Stimulated activated CD4-positive, alpha-beta T cell treated with anti-CD3 and anti-CD28 coated beads, Interleukin-12 subunit alpha, Interleukin-12 subunit beta, amount 100 ng/mL, for 24 hours (primary cell): ENCODE measurements at places on chromosomes 13 and 19.

GRCh38 chr13:36794706-36795105 lies 24.3 kb upstream of the RFXAP start:
- DNase-seq, result no peak

GRCh38 chr19:2274185-2274711 lies 7.7 kb downstream of the PEAK3 start:
- DNase-seq, result no peak

DNA sequence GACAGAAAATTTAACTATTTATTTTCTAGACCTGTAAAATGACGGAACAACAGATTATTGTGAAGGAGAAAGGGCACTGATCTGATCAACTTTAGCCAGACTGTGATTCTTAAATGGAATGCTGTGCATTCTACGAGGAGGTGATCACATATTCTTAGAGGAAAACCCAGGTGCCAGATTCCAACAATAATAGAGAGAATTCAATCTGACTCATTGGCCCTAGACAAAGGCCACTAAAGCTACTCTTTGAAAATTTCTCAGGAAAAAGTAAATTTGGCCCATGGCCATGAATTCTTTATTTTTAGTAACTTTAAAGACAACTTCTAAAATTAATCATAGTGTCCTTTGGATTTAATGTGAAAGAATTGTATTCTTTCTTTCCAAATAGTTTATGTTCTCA lies 58.6 kb upstream of the POSTN start:
- DNase-seq, result no peak

DNA sequence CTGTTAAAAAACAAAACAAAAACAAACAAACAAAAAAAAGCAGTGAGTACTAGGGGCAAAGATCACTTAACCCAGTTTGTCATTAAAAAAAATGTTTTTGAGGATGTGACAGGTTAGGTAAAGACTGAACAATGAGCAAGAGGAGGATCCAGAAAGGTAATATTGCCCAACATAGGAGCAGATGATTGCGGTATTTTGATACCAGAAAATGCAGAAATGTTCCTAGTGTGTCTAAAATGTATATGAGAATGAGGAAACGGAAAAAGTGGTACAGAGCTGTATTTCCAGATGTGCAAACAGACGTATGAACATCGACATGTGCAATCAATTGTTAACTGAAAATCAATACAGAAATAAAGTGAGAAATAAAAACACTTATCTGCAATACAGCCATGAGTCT lies 4.9 kb upstream of the LILRA4 start:
- no peak for DNase-seq

- DNase-seq, result no peak
Measured at GRCh38 chr13:29497137-29497654, 98.3 kb downstream of the SLC7A1 start.

DNA sequence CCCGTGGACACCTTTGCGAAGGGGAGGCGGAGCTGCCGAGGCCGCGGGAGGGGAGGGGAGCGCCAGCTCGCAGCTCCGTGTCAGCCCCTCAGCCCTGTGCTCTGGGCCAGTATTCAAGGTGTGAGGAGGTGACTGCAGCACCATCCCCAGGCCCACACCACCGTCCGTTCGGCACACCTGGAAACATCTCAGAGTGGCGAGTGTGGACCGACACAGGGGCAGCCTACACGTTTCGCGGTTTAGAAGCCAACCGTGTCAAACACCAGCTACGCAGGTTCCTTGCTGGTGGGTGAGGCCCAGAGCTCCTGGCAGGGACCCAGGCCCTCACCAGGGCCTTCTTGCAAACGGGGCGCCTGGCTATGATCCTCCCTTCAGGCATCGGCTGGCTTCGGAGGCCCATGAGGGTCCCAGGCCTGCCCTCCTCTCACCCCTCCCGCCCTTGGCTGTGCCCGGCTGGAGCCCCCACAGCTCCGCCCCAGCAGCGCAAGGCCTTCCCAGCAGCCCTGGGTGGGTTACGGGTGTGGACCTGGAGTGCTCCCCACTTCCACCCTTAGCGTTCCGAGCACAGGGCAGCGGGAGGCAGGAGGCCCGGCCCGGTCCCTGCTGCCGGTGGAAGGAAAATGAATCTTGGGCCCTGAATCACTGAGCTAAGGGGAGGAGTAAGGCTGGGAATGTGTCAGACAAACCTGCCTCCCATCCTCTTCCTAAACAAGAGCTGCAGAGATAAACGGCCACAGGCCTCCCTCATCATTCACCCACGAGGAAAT lies 1.2 kb downstream of the C13orf46 start:
- DNase-seq, result no peak

DNA sequence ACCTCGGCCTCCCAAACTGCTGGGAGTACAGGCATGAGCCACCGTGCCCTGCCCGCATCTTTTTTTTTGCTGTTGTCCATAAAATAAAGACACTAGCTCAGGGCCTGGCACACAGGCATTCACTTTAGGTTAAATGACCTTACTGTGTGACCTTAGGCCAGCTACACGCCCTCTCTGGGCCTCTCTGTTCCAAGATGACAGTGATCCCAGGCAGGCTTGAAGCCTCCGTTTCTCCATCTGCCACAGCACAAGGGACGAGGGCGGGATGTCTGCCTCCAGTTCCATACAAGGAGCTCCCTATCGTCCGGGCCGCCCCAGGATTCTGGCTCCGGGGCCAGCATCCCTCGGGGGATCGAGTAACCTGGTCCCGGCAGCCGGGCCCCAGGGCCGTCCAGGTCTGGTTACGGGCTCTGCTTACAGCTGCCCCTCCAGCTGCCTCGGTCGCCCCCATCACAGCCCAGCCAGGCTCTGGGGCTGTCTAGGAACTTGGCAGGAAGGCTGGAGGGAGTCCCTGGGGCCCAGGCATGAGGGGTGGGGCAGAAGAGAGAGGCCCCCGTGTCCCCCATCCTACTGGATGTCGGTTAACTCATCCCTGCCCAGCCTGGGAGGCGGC lies 11.9 kb upstream of the SEMA6B start:
- DNase-seq, result no peak

DNA sequence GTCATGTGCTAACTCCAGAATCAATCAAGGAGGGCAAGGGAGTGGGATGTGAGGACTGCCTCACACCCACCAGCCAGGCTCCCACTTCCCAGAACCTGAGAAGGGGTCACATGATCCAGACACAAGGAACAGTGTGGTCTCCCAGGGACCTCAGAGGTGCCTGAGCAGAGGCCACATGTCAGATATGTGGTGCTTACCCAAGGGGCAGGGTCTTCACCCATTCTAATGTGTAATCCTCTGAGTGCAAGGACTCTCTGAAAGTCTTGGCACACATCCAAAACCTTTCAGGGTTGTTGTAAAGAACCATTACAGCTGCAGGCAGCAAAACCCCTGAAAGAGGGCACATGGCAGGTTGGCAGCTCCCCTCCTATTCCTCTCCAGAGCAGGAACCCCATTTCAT lies 656.6 kb downstream of the UQCRFS1 start:
- DNase-seq, result no peak
